ENCODE measurements at places on chromosomes 3 and 15.

DNA sequence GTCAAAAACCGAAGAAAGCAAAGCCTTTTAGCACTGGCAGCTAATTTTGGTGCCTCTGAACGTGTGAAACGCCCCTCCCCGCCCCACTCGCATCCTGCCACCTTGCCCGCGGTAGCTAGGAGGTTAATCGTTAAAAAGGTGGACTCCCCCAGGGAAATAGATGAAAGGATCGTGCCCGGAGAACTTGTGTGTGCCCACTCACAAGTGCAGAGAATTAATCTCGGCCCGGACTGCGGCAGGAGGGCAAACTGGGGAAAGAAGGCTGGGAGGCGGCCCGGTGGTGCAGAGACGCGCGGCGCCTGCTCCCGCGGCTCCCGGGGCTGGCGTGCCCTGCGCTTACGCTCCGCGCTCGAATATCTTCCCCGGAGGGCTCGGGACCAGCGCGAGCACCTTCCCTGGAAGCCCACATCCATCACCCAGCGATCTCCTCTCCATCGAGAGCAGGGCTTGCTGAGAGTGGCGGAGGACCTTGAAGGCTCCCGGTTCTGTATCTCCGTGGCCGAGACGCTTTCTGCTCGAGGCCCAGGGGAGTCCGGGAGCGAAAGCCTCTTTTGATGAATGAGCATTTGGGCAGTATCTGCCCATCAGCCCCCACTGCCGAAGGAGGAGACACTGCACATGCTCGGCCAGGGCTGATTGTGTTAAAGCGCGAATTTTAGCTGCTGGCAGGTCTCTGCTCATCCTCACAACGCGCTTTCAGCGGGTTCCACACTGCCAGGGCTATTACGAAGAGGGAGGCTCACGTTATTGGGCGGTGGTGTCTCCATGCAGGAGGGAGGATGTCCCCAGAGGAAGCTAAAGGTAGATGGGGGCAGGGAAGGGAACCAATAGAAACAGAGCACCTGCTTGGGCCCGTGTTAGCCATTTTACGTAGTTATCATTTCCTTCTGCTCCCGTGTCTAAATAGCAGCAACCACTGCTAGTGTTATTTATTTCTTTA is 1.3 kb upstream of the SPTSSB start:
- DNase-seq = peak; percentile 42

DNA sequence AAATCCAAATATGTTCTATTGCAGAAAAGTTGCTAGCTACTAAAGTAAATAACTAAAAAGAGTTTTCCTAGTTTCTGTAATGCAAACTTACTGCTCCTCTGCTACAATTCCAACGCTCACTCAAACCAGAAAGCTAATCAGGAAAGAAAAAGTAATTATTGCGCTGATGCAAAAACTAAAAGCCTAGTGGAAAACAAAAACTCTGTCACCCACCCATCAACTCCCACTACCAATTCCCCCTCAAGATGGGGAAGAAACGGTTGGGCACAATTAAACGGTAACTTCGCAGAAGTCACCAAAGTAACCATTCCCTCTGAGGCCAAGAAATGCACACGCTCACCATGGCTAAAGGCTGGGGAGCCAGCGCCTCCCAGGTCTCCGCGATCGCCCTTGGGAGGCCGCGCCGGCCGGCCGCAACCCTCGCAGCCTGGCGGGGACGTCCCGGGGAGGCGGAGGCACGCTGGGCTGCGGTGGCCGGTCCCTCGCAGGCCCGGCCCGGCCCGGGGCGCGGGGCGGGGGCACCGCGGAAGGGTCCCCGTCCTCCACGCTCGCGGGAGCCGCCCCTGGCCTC is 684 bp downstream of the SLTM start:
- no peak for DNase-seq

- DNase-seq = no peak
Measured at GRCh38 chr3:179045719-179046402, 25.7 kb downstream of the ZMAT3 start.

GRCh38 chr3:39505866-39506742 is 38.6 kb downstream of the MOBP start:
- DNase-seq = no peak

GRCh38 chr15:36358523-36358922 is 220.9 kb upstream of the CDIN1 start:
- DNase-seq = no peak

- no peak for DNase-seq
Measured at GRCh38 chr15:95499397-95499796, 831.1 kb upstream of the NR2F2 start.

- DNase-seq = no peak
Measured at GRCh38 chr3:54647721-54648120, 280.1 kb downstream of the LRTM1 start.

GRCh38 chr15:66253418-66254088 is at the start of gene MEGF11:
TSS of gene MEGF11 (minus strand) at chr15:66253750. CDS start at chr15:66128403, 125,347 bp downstream.
- no peak for DNase-seq

- DNase-seq = peak; percentile 23
Measured at GRCh38 chr3:68306571-68306970, 625.8 kb downstream of the TAFA4 start.

GRCh38 chr3:151688571-151688970 is 45.2 kb upstream of the AADACL2 start:
- no peak for DNase-seq

DNA sequence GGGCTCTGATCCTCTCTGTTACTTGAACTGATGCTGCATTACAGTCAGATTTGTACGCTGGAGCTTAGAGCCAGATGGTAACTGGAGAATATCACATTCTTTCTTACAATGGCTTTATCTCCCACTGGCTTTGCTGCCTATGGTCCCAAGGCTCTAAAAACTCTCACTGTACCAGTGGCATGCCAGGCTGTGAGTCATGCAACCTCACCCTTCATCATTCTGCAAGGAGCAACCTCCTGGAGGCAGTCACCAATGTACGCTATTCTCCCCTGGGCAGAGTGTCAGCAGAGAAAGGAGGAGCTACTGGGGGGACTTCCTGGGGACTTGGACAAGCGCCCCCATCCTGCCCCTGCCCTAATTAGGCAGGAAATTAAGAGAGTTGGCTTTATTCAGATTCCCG is 97.9 kb upstream of the EIF1B start:
- DNase-seq = no peak

GRCh38 chr3:155805204-155805801 is 775 bp downstream of the C3orf33 start:
- peak; percentile 68 for DNase-seq

- no peak for DNase-seq
Measured at GRCh38 chr15:41984622-41985021, 12.3 kb upstream of the EHD4 start.

DNA sequence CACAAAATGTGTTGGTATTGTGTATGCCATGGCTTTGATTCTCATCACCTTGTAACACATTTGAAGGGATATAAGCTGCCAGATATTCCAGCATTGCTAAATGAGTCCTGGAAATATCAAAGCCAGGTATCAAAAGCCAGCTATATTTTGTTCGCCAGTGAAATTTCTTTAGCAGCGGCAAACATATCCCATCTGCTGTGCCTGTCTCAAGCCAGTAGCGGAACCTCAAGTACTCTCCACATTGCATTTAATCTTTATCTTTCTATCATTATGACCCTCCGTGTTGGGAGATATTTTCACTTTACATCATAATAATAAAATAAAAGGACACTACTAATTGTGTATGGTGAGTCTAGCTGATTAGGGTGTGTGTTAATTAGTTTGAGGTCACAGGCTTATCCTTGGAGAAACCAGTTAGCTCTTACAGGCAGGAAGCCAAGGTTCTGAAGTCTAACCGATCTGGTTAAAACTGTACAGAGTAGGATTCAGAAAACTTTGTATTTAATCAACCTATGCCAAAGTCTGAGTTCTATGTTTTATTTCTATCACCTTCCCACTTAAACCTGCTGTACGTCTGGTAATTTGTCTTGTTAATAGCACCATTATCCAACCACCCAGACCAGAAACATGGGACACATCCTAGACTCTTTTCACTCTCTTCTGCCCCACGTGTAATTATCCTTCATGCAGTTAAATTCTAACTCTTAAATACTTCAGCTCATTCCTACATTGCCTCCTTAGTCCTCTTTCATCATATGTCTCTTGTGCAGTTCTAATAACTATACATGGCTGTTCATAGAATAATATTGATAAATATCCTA is 14.5 kb downstream of the TIPARP start:
- DNase-seq = no peak

GRCh38 chr3:62587579-62588031 is 214.3 kb upstream of the FEZF2 start:
- DNase-seq = no peak

DNA sequence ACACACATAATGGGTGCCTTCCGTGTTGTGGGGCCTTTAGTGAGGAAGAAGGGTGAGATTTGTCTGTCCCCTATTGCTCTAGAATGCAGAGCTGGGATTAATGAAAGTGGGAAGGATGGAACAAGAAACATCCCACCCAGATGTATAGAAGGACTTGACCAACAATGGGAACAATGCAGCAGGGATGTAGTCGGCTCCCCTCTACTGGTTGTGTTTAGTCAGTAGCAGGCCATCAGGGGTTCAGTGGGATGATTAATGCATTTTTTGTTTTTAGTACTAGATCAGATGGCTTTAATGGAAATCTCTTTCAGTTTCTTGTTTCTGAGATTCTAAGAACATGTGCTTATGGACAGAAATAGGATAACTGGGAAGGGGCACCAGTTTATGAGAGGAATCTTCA is 156.0 kb upstream of the ROPN1 start:
- DNase-seq = no peak

DNA sequence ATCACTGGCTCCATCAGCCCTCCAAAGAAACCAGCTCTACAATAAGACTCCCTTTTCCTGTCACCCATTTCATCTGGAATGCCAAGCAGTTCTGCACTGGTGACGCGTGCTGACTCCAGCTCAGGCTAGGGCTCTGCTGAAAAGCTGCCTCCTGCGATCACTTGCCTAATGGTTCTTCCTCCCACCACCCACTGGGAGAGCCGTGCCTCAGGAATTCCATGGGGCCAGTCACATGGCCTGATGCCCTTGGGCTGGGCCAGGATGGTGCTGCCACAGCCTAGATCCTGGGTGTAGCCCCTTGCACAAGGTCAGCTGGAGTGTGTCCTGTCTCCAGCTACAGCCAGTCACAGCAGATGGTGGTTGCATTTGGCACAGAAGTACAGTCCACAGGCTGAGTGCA is 98.9 kb downstream of the DNAJB8 start:
- no peak for DNase-seq

DNA sequence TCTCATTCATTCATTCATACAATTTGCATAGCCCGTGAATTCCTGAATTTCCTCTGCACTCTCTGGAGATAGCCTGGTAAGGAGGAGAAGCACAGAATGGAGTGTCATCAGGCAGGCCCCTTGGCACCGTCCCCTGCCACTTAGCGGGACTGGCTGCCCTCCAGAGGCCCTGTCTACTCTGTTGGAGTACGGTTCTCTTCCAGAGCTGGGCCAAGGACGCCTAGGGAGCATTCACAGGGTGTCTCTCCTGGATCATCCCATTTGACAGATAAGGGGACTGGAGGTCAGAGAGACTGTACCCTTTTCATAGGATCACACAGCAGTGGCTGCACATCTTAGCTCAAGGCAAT is 48.0 kb downstream of the PTH1R start:
- no peak for DNase-seq

- peak; percentile 64 for DNase-seq
Measured at GRCh38 chr3:179037351-179037750, 34.3 kb downstream of the ZMAT3 start.

- DNase-seq = no peak
Measured at GRCh38 chr3:137854533-137855261, 90.6 kb downstream of the SOX14 start.

- DNase-seq = no peak
Measured at GRCh38 chr3:81375921-81376320, 385.5 kb downstream of the GBE1 start.

DNA sequence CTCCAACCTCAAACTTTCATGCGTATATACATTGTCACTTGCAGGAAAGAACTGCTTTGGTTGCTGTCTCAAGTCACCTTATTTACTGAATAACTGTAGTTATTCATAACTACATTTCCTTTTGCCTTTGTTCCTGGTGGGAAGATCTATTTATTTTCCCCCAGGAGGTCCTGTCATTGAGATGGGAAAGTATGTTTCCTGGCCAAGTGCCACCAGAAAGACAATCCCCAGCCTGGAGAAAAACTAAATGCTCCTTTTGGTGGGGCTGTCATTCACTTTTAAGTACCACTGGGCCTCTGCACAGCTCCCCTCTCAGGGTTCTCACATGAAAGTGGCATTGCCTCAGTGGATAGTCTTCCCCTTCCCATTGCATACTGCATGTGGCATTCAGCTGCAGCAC is 59.8 kb downstream of the LRRC3B start:
- DNase-seq = no peak

DNA sequence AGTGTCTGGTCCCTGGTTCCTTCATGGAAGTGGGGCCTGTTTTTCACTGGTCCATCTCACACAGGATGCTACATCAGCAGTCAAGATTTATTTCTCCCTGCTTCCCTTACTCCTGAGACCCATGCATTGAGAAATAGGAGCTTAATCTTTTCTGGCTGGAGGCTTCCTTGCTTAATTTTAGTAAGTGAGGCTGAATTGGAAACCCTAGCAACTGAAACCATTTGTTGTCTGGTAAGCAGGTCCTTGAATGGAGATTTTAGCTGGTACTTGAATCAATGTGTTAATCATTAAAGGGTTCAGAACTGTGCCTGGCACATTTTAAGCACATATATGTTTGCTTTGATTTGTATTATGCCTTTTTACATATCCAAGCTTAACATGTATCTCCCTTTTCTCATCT is 20.2 kb upstream of the MEF2A start:
- no peak for DNase-seq

DNA sequence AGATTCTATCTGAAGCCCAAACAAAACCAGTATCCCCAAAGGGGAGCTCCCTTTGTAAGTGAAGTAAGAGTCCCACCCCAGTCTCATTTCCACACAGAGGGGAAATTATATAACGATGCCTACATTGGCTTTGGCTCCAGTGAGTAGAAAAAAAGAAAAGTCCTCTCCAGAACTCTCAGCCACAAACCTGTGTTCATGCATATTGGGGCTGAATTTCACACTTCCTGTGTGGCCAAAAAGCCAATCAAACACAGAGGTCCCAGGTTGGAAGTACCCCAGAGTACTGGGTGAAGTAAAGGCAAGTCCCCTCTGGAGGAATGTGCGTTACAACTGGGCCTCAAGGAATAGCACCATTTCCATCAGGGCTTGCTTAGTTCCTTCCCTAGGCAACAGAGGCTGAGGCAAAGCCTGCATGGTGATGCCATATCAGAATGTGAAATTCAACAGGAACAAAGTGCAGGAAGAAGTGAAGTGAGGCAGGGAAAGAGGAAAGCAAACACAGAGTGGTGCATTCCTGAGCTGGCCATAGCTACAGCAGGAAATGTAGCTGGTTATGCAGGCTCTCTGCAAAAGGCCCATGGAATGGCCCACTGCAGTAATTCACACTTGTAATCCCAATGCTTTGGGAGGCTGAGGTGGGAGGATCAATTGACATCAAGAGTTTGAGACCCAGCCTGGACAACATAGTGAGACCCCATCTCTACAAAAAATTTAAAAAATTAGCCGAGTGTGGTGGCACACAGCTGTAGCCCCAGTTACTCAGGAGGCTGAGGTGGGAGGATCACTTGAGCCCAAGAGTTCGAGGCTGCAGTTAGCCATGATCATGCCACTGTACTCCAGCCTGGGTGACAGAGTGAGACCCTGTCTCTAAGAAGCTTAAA is 16.6 kb upstream of the CX3CR1 start:
- no peak for DNase-seq
